Pulmonary artery endothelial cell (primary cell): ENCODE measurements at places on chromosomes 6 and 20.

DNA sequence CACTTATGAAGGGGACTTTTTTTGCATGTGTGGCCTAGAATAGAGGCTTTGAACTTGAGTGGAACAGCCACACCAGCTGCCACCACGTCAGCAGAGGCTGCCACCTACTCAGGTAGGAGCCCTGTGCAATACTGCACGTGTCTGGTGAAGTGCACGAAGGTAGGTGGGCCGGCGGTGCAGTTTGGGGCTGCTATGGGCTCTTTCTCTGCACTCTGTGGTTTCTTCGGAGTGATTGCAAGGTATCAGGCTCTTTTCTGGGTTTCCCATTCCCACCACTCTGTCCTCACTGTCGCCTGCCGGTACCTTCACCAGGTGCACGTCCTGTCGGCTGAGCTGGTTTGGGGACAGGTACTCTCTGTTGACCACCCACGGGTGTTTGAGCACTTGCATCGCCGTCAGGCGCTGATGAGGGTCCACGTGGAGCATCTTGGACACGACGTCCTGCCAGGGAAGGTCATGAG is 30.8 kb upstream of the MPC1 start:
- DNase-seq: no peak

GRCh38 chr6:19988555-19988954 is 151.4 kb downstream of the ID4 start:
- no peak for DNase-seq

DNA sequence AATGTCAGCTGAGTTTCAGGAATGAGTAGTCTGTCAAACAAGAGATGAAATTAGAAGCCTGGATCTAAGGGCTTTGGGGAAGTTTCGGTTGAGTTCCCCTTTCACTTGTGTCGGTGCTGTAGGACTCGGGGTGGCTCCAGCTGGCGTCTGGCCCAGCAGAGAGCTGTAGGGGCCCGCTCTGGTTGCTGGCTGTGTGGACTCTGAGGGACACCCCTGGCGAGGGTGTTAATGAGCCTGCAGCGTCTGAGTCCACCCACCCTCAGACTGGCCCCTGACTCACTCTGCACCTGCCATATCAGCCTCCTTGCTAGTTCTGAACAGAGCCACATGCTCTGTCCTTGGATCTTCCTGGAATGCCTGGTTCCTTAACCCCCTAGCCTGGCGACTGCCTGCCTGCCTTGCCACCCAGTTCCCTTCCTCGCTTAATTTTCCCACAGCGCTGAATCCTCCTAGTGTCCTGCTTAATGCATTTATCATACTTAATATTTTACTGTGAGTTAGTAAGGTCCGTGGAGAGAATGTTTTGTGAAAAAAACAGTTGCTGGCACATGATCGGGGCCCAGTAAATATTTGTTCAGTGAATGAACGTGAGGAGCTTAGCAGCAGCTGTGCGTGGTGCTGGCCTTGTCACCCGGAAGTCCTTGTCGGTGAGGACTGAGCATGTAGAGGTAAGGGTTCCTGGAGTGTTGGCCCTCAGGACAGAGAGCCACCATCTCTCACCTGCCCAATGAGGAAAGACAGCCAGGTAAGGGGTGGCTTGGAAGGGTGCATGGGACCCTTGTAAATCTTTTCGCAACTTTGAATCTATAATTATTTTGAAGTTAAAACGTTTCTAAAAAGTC is 1.6 kb downstream of the DNAJC5 start:
- no peak for DNase-seq

GRCh38 chr20:56350842-56351241 is 7.9 kb upstream of the FAM210B start:
- no peak for DNase-seq

DNA sequence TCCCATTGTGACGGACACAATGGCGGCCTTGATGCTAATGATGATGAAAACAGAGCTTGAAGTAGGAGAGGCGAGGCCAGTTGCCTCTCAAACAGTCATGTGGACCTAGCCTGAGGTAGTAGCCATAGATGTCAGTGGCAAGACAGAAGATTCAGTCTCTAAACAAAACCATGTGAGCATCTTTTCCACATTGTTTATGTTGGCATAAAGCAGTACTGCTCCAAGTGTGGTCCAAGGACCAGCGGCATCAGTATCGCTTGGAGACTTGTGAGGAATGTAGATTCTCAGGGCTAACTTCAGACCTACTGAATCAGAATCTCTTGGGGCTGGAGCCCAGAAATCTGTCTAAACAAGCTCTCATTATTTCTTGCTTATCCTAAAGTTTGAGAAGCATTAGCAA is 312.8 kb upstream of the JAG1 start:
- DNase-seq: no peak

DNA sequence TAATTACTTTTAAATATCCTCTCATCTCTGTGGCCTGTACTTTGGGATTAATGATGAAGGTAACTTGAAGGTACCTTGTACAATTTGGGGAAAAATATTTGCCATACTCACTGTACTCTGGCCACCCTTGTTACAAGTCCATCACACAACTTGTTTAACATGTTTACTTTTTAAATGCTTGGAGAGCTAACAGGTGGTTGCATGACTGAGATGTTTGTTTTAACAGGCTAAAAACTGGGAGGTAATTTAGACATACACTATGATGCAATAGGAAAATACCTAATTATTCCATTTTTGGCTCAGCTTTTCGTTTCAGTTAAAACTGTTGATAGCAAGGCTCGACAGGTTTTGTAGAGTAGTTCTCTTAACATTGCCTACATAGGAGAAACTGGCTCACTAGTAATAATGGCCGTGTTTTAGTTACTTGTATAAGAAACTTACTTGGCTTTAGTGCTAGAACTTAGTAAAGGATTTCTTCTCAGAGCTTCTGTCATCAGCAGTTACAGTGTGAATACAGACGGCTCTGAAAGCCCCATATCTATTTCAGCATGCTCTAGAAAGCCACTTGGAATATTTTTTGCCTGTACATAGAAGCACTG is 489.8 kb upstream of the SOX4 start:
- no peak for DNase-seq

DNA sequence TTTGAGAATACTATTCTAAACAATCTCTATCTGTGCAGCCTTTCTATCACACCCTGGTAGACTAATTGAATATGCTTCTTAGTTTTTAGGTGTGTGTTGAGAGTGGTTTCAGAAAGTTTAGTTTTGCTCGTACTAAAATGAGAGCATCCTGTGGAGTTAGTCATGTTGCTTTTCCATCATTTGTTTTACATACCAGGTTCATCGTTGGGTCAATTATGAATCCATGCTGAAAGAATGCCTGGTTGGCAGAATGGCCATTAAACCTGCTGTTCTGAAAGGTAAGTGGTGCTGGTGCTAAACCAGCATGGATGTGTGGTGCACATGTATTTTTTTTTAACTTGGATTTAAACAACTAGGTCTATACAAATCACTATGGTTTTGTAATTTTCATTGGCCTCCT is 49.3 kb downstream of the CYB5R4 start:
- no peak for DNase-seq

DNA sequence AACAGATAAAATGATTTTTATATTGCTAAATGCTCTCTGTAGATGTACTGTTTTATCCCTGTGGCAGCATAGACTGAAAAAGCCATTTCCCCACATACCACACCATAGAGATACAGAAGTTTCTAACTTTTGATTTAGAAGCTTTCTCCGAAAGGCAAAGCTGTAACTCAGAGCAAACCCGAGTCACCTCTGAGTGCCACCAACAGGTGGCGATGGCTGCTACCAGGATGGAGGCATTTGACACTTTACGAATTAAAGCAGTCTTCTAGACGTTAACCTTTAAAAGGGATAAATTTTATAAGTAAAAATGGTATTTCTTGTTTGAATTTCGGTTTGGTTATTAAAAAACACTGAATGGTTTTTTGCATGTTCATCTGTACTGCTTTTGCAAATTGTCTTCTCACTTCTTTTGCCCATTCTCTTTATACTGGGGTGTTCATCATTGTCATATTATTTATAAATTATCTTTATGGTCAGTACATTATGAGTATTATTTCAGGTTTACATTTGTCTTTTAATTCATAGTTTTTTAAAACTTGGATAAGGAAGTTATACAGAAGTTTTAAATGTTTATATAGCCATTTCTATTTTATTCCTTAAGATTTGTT is 201.0 kb upstream of the CEP162 start:
- peak; percentile 26 for DNase-seq

DNA sequence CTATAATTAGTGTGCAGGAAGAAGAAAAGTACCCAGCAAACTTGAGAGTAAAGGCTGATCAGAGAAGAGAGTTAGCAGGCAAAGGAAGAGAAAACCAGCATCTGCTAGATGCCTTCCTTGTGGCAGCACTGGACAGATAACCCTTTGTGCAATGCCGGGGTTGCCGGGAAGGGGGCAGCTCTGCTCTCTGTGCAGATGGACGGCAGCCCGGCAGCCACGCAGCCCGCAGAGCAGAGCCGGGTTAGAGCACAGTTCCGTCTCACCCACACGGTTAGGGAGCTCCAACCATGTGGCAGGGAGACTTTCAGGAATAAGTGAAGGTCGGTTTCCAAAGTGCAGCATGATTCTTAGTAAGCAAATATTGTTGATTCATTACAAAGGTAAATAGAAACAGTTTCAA is 80.0 kb upstream of the RPS6KA2 start:
- no peak for DNase-seq

DNA sequence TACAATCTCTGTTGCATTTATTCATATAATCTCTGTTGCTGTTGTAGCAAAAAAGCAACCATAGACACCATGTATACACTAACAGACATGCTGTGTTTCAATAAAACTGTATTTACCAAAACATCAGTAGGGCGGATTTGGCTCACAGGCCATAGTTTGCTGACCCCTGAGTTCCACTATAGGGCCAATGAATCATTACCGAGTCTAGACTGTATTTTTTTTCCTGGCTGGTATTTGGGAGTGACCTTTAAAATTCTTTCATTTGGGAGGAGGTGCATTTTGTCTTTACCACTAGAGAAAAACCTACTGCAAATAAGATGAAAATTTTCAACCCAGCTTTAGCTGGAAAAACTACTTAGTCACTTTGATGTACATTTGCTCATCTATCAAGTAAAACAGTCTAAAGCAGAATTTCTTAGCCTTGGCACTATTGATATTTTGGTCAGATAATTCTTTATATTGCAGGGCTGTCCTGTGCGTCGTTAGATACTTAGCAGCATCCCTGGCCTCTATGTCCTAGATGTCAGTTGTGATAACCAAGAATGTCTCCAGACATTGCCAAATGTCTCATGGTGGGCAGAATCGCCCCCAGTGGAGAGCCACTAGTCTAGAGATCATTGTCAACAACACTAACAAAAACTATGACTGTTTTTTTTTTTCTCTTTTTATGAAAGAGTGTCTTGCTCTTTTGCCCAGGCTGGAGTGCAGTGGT is 39.5 kb downstream of the DCBLD1 start:
- no peak for DNase-seq

DNA sequence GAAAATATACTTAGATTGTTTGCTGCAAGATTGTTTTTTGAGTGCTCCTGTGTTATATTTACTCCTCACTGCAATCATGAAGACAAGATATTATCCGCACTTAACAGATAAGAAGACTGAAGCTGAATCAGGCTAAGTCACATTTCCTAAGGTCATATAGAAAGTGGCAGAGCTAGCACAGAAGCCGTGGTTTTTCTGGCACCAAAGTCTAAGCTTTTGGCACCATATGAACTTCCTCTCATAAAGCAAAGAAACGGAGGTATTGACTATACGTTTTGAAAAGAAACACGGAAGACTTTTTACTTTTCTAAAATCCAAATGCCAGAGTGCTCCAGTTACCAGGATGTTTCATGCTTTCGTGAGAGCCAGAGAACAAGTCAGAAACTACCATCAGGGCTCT is 9.3 kb upstream of the DTD1 start:
- DNase-seq: no peak

- no peak for DNase-seq
Observed at GRCh38 chr20:3686867-3687321, 5.1 kb upstream of the ADAM33 start.

GRCh38 chr6:55518529-55519060 is 60.4 kb downstream of the HMGCLL1 start:
- no peak for DNase-seq

DNA sequence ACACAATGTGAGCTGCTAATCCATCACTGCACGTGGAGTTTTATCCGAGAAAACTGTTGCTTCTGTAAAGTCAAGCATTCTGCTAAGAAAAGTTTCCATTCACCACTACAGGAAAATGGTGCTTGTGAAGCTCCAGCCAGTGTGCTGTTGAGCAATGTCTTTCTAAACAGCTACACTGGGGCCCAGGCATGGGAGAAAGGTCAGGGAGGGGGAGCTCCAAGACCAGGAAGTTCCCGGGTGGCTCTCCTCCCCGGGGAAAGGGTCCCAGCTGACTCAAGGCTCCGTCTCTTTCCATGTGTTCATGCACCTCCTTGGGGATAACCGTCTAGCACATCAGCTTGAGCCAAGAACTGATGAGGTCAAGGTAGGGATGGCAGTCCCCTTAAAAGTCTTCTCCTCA is 20.5 kb downstream of the RPP40 start:
- DNase-seq: no peak

DNA sequence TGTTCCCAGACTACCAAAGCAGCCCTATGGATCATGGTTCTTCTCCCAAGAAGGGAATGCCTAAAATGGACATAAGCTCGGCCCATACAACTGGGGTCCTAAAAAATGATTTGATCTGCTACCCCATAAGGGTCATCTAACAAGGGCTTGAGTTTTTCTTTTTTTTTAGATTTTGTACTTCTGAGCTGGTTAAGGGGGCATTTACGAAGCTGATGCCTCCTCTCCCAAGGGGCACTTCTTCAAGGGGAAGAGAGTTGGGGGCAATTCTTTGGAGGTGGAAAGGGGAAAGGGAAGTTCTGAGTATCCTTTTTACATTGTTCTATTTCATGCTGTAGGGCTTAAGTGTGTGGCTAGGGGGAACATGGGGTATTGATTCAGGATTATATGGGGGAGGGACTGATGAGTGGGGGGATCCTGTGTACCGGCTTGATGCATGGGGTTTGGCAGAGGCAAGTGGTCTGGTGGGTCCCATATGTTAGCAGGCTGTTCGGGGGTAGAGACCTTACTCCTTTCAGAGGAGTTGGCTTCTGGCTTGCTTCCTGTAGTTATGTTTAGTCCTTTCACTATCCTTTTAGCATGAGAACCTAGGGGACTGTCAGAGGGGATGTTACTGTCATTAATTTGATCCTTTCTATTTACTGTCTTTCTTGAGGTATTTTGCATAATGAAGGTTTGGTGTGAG is 8.1 kb upstream of the ZNFX1 start:
- no peak for DNase-seq

DNA sequence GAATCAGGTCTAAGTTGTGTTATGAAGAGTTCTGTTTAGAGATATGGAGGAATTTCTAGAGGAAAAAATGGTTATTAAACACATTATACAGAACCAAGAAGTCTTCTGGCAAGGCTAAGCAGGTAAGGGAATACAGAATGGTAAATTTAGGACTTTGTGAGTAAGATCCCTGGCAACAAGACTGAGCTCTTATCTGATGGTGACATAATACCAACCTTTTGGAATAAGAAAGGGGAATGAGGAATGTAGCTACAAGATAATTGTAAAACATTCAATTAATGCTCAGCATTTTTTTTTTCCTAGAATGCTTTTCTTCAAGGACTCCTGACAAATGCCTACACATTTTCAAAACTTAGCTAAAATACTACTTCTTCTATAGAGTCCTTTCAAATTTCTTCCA is 51.8 kb downstream of the CYB5R4 start:
- DNase-seq: no peak

GRCh38 chr20:43750774-43751166 is 24.0 kb upstream of the GTSF1L start:
- no peak for DNase-seq
